COR-L47 (cell line): ENCODE measurements at places on chromosomes 11 and 22.
A peak's percentile ranks its signal among the peaks of the same experiment; 100 is the strongest.

GRCh38 chr11:72918851-72919250 lies 104.6 kb downstream of the ATG16L2 start:
- DNase-seq, result no peak

GRCh38 chr22:49954991-49955580 lies 5.5 kb upstream of the PIM3 start:
- DNase-seq, result no peak

DNA sequence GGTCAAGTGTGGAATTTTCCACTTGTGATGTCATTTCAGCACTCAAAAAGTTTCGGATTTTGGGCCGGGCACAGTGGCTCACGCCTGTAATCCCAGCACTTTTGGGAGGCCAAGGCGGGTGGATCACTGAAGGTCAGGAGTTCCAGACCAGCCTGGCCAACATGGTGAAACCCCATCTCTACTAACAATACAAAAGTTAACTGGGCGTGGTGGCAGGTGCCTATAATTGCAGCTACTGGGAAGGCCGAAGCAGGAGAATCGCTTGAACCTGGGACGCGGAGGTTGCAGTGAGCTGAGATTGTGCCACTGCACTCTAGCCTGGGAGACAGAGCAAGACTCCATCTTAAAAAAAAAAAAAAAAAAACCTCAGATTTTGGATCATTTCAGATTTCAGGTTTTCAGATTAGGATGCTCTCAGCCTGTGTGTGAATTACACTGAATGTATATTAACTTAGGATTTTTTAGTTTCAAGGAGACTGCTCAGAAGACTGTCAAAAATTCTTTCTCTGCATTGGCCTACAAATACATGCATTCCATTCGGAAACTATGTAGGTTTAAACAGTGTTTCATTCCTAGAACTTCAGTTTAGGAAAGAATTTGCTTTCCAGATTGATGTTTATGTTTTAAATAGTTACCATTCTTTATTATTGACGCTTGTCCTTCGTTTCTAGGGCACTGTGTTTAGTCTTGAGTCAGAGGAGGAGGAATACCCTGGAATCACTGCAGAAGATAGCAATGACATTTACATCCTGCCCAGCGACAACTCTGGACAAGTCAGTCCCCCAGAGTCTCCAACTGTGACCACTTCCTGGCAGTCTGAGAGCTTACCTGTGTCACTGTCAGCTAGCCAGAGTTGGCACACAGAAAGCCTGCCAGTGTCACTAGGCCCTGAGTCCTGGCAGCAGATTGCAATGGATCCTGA lies 48.0 kb downstream of the BID start:
- no peak for DNase-seq

DNA sequence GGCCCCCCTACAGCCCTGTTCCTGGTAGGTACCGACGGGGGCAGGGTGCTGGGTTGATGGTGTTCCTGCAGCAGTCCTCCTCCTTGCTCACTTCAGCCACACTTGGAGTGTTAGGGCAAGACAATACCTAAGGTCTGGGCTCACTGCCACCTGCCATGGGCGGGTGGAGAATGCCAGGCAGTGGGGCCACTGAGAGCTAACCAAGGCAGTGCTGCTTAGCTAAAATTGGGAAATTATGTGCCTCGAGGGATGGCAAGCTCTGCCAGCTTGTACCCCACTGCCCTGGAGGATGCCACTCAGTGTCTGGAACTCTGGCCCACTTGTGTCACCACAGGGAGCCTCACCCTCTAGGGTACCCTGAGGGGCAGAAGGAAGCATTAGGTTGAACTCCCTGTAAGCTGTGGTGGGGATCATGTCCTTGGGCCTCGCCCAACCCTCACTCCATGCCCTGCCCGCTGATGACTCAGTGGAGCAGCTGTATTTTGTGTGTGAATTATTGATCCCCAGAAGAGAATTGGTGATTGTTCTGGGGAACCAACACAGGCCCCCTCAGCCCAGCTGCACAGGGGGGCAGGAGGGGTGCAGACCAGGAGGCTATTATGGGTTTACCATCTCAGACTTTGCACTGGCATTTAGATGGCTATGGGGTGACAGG lies 17.7 kb downstream of the PHLDB1 start:
- DNase-seq, result no peak

DNA sequence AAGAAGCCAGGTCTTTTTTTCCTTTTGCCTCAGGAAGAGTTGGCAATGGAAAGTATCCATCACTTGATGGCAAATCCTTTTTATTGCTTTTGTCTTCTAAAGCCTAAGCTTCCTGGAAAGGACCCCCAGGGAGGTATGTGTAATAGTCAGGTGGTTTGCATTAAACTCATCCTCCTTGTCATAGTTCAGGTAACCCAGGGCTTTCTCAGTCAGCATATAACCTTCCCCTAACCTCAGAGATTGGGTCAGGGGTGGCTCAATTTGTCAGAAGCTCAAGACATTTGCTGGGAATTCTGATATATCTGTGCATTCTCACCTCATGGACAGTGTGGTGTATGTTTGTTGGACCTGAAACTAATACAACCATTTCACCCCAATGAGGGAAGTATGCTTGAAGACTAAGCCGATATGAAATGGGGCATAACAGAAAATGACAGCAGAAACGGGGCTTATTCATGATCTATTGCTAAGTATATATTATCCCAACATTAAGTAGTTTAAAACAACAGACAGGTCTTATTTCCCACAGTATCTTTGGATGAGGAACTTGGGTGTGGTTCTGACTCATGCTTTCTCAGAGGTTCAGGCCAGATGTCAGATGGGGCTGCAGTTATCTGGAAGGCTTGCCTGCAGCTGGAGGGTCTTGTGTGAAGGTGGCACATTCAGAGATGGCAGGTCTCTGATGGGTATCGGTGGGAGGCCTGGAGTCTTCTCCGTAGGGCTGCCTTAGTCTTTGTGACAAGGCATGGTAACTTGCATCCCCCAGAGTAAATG lies 135.8 kb upstream of the SPON1 start:
- no peak for DNase-seq

- DNase-seq, result no peak
Measured at GRCh38 chr22:32411402-32411801, 645 bp downstream of the RTCB start.

GRCh38 chr11:61776561-61777075 lies 15.8 kb downstream of the TMEM258 start:
- peak; percentile 40 for DNase-seq

DNA sequence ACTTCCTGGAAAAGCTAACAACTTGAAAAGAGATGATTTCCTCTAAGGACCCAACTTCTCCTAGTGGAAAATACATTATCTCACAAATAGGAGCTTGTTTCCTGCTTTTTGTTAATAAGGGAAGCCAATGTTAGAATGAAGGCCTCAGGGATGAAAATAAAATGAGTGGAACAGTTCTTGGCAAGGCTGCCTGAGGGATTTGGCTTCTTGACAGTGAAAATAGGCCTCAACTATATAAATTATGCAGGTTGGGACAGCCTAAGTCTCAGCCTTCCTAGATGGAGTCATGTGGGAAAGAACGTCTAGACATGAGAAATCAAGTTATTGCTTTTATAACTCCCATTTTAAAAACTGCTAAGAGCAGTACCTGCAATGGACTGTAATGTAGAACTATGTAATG lies 92.8 kb upstream of the FIBIN start:
- DNase-seq, result no peak

DNA sequence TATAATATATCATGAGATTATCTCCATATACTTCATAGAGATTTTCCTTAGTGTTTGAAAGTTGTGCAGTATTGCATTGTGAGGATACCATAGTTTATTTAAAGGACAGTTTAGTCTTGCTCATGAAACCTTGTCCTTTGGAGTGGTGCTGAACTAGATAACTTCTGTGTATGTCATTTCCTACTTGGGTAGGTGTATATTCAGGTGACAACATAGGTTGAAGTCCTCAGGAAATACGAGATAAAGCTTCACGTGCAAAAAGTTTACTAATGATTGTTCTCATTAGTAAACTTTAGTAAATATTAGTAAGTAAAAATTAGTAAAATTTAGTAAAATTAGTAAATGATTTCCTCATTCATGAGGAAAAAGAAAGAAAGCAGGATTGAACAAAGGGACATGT lies 521.3 kb upstream of the LRRC4C start:
- DNase-seq, result no peak

DNA sequence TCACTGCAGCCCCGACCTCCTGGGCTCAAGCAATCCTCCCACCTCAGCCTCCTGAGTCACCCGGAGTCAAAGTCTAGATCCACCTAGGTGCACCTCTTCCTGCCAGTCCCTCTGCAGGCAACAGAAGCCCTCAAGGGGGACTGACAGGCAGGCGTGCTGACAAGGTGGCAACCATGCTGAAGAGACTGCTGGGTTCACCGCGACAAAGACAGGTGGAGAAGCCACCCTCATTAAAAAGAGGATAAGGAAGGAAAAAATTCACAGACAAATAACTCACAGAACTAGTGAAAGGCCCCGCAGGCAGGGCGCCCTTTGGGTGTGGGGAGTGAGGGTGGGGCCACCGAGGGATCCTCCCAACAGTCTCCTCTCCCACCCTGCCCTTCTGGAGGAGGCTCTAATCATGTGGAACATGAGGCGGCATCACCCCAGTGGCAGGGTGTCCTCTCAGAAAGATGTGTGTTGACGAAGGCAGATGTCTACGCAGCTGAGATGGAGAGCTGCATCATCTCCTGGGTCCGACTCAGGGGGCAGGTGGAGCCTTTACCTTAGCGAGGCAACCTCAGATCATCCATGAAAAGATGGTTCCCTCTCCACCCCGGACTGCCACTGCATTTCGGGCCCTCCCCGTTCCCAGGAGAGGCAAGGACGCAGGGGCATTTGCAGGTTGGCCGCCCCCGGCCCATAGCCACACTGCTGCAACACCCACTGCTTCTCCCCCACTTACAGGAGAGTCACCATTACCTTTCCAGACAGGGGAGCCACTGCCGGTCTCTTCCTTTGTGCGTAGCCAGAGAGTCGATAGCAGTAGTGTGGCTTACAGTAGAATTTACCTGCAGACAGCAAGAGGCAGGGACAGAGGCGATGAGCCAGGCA lies 91.2 kb upstream of the BID start:
- DNase-seq, result no peak

- no peak for DNase-seq
Measured at GRCh38 chr22:48957987-48958321, 869.7 kb downstream of the BRD1 start.

- no peak for DNase-seq
Measured at GRCh38 chr22:38940811-38941384, 16.5 kb upstream of the APOBEC3A start.

GRCh38 chr22:46453006-46453828 lies 84.2 kb downstream of the CELSR1 start:
- DNase-seq, result peak; percentile 55

- DNase-seq, result no peak
Measured at GRCh38 chr11:15795378-15795777, 561.0 kb downstream of the SOX6 start.
